Stimulated activated CD4-positive, alpha-beta T cell treated with anti-CD3 and anti-CD28 coated beads, Interleukin-2, amount 100 ng/mL, for 48 hours (primary cell): ENCODE measurements at places on chromosomes 3 and 15.

DNA sequence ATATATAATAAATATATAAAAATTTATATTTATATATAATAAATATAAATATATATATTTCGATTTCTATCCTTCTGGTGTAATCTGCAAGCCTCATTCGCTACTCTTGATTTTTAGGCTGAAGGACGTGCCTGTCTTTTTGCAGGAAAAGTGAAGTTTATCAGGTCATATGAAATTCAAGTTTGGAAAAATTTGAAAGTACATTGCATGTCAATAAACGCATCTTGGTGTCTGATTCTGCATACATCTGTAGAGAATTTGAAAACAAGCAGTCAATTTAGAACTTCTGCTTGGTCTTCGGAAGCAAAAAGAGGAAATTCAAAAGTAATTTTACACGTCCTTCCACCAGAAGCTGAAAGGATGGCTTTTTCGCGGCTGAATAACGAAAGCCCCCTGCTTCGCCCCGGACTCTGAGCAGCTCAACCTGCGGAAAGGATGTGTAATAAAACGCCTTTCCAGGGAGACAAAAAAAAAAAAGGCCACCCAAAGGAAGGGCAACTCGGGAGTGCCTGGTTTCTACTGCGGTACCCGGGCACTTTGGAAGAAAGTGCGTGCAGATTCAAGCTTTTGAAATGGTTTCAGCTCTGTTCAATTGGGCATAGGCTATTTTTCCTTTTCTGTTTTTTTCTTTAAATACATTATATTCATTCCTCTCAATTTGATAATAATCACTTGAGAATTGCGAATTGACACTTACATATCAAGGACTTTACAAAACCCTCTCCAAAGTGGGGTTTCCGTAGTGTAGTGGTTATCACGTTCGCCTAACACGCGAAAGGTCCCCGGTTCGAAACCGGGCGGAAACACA is 1.5 kb upstream of the MYNN start:
- DNase-seq = peak; percentile 66

GRCh38 chr15:24878153-24878552 is 76.6 kb upstream of the SNRPN start:
- no peak for DNase-seq

DNA sequence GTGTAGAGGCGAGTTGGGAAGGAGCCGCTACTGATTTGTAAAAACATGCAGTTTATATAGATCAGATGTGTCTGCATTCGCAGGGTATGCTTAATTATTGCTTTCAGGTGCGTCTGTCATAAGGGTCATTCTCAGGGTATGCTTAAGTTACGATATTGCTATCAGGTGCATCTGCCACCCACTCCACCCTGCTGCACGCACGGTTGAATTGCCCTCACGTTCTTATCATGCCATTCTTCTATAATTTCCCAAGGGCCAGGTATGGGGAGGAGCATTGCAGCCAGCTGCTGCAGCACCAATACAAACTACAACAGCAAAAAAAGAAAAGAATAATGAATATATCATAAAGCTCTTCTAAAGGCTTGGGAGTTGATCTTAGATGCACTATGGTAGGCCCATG is 230.0 kb downstream of the KBTBD8 start:
- no peak for DNase-seq

GRCh38 chr3:168583977-168584376 is 488.3 kb upstream of the GOLIM4 start:
- no peak for DNase-seq

DNA sequence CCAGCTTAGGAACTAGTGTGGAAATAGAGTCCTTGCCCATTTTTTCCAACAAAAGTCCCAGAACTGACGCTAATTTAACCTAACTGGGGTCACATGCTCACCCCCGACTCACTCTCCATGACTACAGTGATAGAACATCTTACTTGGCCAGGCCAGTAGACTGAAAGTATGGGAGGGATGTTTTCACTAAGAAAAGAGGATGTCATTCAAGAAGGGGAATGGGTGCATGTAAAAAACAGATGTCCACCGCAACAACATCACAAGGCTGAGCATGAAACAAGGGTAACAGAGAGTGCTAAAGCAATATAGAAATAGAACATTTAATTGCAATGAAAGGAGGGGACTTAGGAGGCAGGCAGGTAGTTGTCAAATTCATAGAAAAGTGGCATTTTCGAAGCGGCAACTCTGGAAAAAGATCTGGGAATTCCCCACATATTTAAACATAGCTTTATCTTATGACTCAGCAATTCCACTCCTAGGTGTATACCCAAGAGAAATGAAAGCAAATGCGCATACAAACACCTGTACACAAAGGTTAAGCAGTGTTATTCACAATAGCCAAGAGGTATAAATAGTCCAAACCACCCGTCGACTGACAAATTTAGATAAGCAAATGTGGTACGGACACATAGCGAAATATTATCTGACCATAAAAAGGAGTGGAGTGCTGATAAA is 41.1 kb upstream of the UBE2E2 start:
- DNase-seq = no peak

- DNase-seq = no peak
These were observed 622.3 kb downstream of the DIPK2A start for GRCh38 chr3:144593881-144594280.

GRCh38 chr3:17009826-17010225 is 125.1 kb downstream of the PLCL2 start:
- DNase-seq = no peak

GRCh38 chr3:148318240-148318639 is 379.5 kb upstream of the AGTR1 start:
- DNase-seq = no peak

GRCh38 chr3:86554383-86554782 is 436.6 kb downstream of the VGLL3 start:
- no peak for DNase-seq

- no peak for DNase-seq
These were observed 161.4 kb upstream of the POU1F1 start for GRCh38 chr3:87437765-87438164.

DNA sequence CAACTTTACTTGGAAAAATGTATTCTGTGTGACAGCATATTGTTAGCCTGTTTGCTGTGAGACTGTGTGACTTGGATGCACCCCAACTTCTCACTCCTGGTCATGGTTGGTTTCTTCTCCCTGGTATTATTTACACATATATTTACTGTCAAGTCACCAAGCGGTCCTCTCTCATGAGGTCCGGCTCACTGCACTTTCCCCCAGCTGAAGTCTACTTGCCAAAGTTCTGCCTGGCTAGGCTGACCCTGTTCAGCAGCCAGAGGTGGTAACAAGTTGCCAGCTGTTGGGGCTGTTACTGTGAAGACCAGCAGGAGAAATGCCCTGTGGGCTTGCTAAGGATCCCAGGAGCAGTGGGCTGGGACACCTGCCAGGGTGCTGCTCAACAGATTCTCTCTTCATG is 337.5 kb downstream of the MFSD1 start:
- no peak for DNase-seq

- DNase-seq = no peak
These were observed 21.2 kb downstream of the CRTC3 start for GRCh38 chr15:90550919-90551318.

DNA sequence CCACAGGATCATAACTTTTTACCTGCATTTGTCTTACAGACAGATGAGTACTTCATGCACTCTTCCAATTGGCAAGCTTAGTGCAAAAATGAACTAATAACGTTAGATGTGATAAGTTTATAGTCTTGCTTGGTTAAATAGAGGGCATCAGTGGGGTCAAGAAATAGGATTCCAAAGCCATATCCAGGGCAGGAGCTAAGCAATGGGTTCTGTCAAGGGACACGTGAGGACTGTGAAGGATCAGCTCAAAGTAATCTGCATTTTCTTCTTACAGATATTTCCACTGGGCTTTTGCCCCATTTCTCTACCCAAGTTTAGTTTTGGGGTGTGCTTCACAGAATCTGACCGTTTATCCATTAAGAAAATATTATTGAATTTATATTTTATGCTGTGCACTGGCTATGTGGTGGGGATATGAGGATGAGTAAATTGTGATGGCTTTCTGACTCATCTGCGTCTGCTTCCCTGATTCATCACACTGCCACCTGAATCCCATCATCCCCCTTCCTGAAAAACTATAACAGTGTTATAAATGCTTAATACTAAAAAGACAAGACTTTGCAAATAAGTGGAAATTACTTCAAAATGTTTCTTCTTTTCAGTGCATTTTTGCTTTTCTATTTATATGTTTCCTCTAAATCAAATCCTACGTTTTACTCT is 17.5 kb downstream of the PPP2R3A start:
- DNase-seq = no peak
